ENCODE measurements at places on chromosomes 11 and 22.

DNA sequence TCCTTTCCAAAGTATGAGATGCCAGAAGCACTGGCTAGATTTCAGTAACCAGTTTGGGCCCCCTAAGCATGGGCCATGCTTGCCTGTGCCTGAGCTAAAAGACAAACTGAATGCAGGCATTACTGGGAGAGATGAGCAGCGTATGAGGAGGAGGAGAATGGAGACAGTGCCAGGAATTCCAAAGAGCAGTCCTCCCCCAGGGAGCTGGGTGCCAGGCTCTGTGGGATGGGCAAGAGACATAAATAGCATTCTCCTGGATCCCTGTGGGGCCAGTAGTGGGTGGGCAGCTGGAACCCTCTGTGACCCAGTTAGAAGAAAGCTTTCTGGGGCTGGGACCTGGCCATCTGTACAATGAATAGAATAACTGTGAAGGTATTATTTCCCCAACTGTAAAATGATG lies 235.6 kb downstream of the KCNA4 start:
- DNase-seq, result no peak

- no peak for DNase-seq
These were observed 379 bp upstream of the BRMS1 start for GRCh38 chr11:66345316-66345649.

DNA sequence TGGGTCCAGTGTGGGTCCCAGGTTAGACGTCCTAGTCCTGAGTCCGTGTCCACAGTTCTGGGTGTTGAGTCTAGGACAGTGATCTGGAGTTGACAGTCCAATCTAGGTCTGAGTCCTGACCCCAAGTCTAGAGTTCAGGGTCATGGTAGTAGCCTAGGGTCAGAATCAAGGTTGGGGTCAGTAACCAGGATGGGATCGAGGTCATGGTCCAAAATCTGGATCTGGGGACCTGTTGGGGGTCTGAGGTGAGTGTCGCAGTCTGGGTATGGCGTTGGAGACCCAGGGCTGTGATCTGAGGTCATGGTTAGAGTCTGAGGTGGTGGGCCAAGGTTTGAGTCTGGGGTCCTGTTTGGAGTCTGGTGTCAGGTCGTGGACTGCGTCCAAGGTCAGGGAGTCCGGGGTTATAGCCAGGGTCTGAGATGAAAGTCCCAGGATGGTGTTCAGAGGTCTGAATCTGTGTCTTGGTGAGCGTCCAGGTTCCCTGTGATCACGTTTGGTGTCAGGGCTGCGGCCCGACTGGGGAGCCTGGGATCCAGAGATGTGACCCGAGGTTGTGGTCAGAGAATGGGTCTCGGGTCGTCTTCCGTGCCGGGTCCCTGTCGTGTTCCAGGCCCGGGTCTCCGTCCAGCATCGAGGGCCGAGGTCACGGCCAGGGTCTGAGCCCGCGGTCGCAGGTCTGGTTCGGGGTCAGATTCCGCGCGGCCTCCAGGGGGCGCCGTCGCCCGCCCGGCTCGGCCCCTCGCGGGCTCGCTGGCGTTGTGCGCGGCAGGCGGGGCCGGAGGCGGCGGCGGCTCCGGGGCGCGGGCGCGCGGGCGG lies 432 bp upstream of the GRK2 start:
- peak; percentile 97 for DNase-seq

DNA sequence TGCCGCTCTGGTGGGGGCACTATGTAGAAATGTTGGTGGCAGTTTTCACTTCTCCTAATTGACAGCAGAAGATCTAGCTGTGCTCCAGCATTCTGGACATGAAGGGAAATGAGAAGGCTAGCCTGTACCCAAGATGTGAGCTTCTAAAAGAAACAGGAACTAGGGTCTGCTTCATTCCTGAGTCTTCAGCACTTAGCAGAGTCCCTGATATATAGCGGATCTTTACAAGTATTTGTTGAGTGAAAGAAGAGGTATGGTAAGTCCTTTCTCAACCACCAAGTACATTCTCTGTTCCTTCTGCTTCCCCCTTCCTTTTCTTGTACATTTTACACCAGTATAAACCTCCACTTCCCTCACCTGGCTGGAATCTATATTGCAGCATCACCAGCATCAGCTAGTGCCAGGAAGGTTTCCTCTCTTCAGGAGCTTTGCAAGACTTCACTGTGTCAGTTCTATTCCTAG lies 408.3 kb upstream of the CADM1 start:
- DNase-seq, result no peak

DNA sequence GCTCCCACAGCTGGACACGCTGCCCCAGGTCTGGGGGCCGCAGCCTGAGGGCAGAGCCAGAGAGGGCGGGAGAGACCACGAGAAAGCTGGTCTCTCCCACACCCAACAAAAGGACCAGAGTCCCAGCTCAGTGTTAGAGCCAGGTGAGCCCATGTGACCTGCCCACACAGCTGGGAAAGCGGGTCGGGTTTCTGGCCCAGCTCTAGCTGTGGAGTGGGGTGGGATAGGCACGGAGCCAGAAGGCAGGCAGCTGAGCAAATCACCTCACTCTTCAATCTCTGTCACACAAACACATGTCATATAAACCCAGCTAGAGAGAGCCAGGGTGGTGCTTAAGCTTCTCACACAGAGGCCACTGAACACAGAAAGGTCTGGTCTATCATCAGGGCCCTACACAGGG lies 7.8 kb upstream of the EIF3D start:
- DNase-seq, result no peak

GRCh38 chr22:22037229-22037628 lies 54.6 kb upstream of the TOP3B start:
- DNase-seq, result no peak

DNA sequence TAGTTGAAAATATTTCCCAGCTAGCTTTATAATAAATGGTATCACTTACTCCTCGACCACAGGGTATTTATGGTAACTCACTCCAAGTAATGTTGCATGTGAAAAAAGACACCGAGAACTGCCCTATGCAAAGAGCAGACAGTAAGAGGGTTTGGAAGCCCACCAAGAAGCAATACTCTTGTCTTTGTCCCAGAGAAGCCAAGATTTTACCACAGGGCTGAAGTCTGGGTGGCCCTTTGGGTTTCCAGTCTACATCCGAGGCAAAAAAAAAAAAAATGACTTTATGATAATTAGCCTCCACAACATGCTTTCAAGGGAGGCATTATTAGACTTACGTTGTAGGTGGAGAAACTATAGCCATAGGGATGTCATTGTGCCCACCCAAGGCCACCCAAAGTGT lies 83.6 kb downstream of the CCDC34 start:
- no peak for DNase-seq

DNA sequence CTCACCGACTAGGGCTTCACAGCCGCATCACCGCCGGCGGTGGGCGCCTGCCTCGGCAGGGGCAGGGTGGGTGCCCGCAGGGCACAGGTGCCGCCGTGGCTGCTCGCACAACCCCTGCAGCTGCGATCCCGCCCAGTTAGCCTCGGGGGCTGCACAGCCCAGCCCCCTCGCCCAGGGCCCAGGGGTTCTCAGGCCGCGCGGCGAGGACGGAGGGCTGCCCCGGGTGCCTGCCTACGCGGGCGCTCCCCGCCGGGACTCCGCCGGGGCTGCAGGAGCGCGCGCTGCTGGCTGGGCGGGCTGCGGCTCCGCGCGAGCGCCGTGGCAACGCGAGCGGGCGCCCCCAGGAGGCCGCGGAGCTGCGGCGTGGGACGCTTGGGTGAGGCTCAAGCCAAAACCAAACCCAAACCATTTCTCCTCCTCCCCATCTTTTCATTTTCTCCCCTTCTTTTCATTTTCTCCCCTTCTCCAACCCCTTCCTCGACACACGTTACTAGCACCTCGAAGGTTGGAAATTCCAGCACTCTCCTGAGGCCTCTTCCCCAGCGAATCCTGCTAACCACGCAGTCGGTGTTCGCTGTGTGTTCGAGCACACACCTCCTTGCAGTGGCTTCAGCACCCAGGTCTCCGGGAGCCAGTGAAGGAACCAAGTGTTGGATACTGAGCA lies at the start of gene MICAL3:
Gene MICAL3, minus strand, starts transcription at position 286 of the 664 bp plus-strand sequence. CDS start 117,749 bp downstream, outside the sequence.
- peak; percentile 92 for DNase-seq

DNA sequence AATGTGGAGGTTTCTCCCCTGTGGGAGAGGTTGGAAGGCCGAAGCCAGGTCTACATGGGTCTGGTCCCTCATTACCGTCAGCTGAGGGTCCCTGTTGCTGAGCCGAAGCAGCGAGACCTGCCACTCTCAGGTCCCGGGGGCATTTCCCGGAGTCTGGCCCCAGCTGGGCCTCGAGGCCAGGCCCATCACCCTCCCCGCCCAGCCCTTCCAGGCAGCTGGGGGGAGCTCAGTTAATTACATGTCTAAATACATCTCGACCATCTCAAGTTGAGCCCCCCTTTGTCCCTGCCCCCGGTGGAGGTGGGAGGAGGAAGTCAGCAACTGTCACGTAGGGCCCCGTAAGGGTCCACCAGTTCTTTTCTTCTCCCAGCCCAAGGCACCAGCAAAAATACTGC lies 3.6 kb downstream of the CDKN1C start:
- no peak for DNase-seq

- DNase-seq, result no peak
These were observed 38.3 kb upstream of the TH start for GRCh38 chr11:2209900-2210321.

DNA sequence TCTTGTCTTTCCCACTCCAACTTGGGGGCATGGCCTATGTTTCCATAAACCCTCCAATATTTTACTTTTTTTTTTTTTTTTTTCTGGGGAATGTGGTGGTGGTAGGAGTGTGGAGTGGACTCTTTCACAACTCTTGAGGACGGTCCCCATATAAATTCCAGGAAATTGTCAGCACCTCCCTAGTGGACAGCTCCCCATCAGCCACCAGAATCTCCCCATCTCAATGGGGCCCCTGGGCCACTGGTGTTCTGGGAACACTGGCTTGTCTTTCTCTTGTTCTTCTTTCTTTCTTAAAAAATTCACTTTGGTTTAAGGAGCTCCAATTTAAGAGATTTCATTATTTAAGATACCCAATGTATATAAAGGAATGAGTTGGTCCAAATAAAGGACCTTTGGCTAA lies 74.1 kb downstream of the ADM start:
- no peak for DNase-seq

DNA sequence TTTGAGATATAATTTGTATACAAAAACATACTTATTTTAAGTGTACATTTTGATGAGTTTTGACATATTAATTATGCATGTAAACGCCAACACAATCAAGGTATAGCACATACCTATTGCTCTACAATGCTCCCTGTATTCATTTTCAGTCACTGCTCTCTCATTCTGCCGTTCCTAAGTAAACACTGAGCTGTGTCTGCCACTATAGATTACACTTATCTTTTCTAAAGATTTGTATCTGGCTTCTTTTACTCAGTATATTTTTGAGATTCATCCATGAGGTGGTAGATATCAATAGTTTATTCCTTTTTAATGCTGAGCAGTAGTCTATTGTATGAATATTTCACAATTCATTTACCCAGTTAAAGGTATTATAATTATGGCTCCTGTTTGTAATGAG lies 25.4 kb upstream of the BACE1-AS start:
- DNase-seq, result no peak

Measured in posterior cingulate gyrus (tissue), 11 donors.